ENCODE measurements at places on chromosomes 6 and 20.

- no peak for DNase-seq
These were observed 149.9 kb downstream of the MYB start for GRCh38 chr6:135331002-135331401.

DNA sequence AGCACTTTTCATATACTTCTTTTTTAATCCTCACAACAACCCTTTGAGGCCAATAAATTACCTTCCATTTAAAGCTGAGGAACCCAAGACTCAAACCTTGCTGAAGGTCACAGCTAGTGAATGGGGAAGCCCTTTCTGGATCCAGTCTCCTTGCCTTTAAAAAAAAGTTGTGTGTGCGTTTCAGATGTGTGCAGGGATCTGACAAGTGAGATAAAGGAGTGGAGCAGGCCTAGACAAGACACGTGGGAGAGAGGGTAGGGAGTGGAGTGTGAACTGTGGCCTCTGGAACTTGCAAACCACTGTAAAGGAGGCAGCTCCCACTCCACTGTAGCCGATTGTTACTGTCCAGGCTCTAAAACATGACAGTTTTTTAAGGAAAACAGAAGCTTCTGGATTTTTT lies 1.9 kb downstream of the KLHL32 start:
- DNase-seq = no peak

- DNase-seq = peak; percentile 86
These were observed 92.7 kb upstream of the SIRPA start for GRCh38 chr20:1802385-1803060.

DNA sequence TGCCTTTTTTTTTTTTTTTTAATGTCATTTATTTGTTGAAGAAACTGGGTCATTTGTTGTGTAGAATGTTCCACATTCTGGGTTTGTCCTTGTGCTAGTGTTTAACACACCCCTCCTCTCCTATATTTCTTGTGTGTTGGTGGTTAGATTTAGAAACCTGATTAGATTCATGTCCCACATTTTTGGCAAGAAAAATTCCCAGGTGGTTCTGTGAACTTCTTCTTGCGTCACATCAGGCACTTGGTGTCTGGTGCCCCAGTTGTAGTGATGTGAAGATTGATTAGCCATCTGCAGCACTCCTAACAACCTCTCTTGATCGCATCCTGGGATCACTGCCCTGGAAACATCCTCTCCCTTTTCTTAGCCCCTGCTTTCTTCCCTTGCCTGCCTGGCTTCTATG lies 7.8 kb downstream of the PIGT start:
- DNase-seq = no peak

GRCh38 chr20:58708246-58708931 lies 15.8 kb downstream of the NPEPL1 start:
- peak; percentile 3 for DNase-seq

Data from endothelial cell (in vitro differentiated cells).